ENCODE measurements at places on chromosomes 4 and X.

- DNase-seq, result no peak
Measured at GRCh38 chrX:38571058-38571457, 9.7 kb downstream of the TSPAN7 start.

- no peak for DNase-seq
Measured at GRCh38 chrX:103503163-103503852, 16.0 kb downstream of the RAB40A start.

- no peak for DNase-seq
Measured at GRCh38 chr4:121390335-121390734, 9.5 kb upstream of the QRFPR start.

DNA sequence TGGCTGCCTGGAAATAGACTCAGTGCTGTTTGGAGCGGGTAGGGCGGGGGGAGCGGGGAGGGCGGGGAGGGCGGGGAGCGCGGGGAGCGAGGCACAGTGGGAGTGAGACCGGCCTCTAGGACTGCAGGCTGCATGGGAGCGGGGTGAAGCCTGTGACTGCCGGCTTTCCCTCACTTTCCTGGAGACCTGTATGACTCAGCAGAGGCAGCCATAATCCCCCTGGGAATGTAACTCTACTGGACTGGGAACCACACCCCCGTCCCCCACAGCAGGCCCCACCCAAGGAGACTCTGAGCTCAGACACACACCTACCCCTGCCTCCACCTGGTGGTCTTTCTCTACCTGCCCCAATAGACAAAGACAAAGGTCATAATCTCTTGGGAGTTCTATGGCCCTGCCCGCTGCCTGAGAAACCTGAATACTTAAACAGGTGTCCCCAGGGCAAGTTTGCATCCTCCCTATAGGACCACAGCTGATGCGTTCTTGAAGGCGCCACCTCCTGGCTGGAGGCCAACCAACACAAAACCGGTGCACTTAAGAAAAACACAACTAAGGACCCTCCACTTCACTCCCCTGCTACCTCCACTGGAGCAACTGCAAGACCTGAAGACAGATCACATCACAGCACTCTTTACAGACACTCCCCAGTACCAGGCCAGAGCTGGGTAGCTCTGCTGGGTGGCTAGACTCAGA, 18.0 kb downstream of the HDAC8 start:
- DNase-seq, result no peak

DNA sequence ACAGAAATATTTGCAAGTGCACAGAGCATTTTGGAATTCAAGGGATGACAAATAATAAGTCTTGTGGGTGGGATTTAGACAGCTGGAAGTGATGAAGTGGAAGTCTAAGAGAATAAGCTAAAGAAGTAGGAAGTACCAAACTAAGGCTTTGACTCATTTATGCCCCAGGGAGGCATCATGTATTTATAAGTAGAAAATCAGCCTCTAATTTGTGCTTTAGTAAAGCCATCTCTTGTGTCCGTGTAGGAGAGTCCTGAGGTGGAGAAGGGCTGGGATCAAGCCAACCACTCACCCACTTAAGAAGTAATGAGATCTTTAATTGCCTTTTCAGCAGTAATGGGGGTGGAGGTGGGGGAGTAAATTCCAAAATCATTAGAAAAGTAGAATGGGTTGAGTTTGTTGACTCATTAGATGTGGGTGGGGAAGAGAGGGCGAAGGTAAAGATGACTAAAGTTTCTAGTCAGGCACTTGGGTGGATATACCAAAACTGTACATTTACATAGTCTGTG, 356.7 kb downstream of the STIM2 start:
- no peak for DNase-seq

- DNase-seq, result no peak
Measured at GRCh38 chrX:69232945-69233344, 67.7 kb upstream of the PJA1 start.

GRCh38 chrX:64204701-64205440, 637 bp downstream of the AMER1 start:
- DNase-seq, result no peak

GRCh38 chr4:175412746-175413145, 399.3 kb downstream of the GPM6A start:
- no peak for DNase-seq

DNA sequence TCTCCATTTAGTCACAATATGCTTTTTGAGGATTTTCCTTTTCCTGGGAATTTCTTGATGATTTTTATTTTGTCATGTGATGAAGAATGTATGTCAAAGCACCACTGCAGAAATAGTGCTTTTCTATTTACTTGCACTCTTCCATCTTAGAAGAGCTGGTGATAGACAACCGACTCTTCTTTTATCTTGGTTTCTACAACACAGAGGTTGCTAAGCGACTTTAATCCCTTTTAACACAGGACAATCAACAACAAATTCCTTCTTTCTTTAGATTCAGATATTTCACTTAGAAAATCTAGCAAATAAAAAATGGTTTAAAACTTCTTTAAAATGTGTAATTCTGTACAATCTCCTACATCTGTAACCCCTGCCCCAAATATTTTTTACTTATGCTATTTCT, 34.6 kb downstream of the TET2 start:
- no peak for DNase-seq

DNA sequence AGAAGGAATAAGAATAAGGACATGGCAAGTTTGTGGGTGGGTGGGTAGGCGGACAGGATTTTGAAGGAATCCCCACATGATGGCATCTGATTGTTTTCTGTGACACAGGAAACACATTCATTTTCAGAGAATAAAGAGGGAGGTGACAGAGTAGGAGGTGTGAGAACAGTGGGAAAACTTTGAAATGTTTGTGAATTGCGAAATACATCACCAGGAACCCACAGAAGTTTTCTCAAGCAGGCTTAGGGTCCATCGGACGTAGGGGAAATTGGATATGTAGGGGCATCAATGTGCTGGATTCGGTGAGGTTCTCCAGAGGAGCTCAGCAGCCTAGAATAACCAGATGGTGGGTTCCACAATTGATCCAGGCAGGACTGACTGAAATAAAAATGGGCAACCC, 171.6 kb downstream of the GLRA2 start:
- no peak for DNase-seq

- no peak for DNase-seq
Measured at GRCh38 chr4:163875327-163875726, 380.8 kb downstream of the TMA16 start.

DNA sequence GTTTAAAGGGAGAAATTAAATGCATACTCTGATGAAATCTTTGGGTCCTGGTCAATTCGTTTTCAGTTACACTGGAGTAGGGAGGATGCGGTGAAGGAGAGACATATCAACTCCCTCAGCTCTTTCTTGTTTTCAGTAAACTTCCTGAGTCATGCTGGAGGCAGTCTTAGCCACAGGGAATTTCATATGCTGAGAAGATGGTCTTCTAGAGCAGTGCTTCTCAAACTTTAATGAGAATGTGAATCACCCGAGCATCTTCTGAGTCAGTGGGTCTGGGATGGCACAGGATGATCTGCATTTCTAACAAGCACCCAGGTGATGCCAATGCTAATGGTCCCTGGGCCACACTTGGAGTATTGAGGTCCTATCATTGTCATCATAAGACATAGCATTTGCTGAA, 214.5 kb downstream of the KIT start:
- DNase-seq, result no peak

DNA sequence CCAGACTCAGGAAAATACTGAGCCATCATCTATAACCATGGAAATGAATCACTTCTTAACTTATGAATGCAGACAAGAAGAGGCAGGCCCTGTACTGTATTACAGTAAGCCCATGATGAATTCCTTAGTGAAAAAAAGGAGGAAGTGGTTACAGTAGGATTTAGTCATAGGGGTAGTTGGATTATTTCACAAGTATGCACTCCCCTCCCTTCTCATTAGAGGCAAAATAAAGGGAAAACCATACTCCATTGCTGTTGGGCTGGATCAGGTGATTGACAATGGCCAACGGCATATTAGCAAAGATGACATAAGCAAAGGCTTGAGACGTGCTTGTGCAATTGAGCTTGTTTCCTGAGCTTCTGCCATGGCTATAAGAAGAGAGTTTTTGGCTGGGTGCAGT, 181.1 kb upstream of the PRPS2 start:
- DNase-seq, result no peak

DNA sequence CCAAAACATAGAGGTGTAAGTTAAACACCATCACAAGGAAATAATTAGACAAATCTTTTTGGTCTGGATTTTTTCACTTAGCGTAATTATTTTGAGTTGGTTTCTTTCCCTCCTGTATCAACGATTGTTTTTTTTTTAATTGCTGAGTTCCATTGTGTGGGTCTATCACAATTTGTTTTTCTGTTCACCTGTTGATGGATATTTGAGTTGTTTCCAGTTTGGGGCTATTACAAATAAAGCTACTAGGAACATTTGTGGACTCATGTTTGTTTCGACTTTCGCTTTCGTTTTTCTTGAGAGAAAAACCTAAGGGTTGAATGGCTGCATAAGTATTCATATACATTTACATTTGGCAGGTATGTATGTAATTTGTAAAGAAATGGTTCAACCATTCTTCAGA, 20.4 kb upstream of the FBXW7 start:
- no peak for DNase-seq

DNA sequence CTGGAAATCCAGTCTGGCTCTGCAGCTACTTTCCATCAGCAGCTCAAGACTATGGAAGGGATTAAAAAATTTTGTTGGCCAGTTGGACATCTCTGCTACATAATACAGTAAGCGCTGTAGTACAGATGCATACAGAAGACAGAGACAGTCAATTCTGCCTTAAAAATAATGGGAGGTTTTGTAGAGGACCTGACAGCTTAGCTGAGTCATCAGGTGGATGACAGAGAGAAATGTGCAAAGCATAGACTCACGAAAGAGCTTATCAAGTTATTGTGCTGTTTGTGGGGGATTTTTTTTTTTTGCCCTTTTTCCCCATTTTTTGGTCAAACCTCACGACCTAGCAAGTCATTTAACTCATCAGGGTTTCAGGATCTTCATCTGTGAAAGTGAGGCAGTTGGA, 149.0 kb upstream of the SCML1 start:
- no peak for DNase-seq
